ENCODE measurements at places on chromosomes 6 and 20.

- no peak for DNase-seq
Observed at GRCh38 chr6:44489910-44490604, 102.6 kb downstream of the CDC5L start.

GRCh38 chr6:77774457-77774856 is 121.6 kb downstream of the MEI4 start:
- no peak for DNase-seq

DNA sequence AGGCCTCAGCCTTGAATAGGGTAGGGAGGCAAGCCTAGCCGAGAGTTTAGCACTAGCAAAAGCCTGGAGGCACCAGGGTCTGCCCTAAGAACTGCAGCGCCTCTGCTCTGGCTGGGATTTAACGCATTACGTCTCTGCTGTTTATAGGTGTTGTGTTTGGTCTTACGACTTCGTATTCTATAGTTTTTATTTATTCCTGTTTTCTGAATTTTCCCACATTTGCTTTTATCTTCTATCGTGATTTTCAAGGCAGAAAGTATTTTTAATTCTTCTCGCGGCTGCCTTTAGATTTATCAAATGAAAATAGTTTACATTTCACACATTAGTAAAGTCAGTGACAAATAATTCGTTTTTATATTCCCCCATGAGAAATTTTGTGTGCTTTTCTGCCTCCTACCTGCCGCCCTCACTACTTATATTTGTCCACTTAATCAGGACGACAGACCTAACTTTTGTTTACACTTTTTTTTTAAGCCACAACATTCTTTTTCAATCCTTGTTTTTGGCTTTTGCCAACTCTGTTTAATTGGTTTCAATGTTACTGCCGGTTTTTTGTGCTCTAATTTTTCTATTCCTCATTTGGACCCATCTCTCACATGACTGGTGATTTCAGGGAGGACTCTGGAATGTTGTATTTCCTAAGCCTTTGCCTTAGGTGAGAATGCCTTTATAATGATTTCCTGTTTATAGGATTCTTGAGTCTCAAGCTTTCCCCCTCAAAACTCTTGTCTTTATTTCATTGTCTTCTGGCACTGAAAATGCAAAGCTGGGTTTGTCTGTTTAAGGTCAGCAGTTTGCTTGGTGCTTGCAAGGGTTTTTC is 1.3 kb upstream of the LZTS3 start:
- DNase-seq = peak; percentile 20

GRCh38 chr6:84779917-84780316 is 15.5 kb upstream of the TBX18 start:
- no peak for DNase-seq

Data from CD4-positive, alpha-beta T cell treated with Interleukin-1 beta for 1 hour (primary cell).